ENCODE measurements at places on chromosomes 13 and 19.
A peak's percentile ranks its signal among the peaks of the same experiment; 100 is the strongest.

- peak; percentile 66 for DNase-seq
Observed at GRCh38 chr13:30158774-30159445, 148.4 kb downstream of the KATNAL1 start.

DNA sequence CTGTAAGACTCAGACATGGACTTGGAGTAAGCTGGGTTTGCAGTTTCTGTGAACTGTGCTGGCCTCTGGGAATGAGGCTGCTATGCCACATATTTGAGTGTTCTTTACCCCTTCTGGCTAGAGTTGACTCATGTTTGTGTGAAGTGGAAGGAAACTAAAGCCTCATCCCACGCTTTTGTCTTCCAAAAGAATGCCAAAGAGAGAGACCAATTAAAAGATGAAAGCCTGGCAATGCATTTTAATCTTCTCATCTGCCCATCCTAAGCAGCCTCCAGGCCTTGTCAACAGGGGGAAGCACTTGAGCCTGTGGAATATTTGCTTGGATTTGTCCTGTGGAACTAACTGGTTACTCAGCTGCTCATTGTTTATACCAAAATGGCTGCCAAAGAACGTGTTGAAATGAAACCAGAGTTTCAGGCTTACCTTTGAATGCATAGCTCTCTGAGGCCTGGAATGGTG, 49.1 kb downstream of the LMO7 start:
- peak; percentile 41 for DNase-seq

DNA sequence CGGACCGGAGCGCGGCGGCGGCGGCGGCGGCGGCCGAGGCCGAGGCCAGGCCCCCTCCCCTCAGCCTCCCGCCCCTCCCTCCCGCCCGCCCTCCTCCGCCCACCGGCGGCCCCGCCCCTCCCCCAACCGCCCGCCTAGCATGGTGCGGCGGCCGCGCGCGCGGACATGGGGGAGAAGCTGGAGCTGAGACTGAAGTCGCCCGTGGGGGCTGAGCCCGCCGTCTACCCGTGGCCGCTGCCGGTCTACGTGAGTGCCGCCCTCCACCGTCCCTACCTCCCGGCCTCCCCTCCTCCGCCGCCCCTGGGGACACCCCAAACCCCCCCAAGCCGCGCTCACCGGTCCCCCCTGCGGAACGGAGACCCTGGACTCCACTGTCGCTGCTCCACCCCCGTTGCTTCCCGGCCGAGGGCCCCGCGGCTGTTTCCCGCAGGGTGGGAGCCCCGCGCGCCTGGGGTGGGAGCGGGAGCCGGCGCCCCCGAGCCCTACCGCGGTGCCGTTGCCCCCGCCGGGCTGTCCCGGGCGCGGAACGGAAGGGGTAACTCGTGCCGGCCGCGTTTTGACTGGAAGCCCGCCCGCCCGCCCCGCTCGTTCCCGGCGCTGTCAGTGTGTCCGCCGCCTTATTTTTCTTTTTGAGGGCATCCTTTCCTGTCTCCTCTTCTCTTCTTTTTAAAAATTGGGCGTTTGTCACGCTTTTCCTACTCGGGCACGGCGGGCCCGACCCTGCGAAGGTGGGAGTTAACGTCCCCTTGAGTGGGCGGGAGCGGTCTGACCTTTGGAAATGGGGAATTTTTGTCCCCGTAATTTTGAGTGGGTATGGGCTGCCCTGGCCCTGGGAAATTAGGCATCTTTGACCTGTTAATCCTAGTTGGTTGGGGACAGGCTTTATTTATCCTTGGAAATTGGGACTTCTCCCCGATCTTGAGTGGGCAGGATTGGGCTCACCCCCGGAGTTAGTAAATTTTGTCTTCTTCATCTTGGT, 576 bp downstream of the DOT1L start:
- DNase-seq = no peak

- DNase-seq = peak; percentile 15
Observed at GRCh38 chr13:50130123-50130946, 115.1 kb downstream of the KCNRG start.

GRCh38 chr19:33194532-33194885, 379 bp downstream of the LRP3 start:
- DNase-seq = no peak

- no peak for DNase-seq
Observed at GRCh38 chr13:73146707-73147106, 87.9 kb downstream of the KLF5 start.

DNA sequence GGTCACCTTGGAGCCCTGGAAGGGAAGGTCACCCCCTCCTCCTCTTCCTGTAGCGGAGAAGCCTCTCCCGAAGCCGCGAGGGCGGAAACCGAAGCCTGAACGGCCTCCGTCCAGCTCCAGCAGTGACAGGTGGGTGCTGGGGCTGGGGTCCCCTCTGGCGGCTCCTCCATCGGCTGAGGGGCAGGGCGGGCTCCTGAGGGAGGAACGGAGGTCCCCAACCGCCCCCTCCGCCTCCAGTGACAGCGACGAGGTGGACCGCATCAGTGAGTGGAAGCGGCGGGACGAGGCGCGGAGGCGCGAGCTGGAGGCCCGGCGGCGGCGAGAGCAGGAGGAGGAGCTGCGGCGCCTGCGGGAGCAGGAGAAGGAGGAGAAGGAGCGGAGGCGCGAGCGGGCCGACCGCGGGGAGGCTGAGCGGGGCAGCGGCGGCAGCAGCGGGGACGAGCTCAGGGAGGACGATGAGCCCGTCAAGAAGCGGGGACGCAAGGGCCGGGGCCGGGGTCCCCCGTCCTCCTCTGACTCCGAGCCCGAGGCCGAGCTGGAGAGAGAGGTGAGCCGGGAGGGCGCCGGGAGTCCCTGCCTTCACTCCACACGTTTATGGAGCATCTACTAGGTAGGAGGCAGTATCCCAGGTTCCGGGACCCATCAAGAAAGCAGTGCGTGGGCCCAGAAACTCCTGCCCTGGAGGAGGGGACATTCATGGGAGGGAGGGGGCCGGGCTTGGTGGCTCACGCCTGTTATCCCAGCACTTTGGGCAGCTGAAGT, 22.0 kb downstream of the HDGFL2 start:
- no peak for DNase-seq

DNA sequence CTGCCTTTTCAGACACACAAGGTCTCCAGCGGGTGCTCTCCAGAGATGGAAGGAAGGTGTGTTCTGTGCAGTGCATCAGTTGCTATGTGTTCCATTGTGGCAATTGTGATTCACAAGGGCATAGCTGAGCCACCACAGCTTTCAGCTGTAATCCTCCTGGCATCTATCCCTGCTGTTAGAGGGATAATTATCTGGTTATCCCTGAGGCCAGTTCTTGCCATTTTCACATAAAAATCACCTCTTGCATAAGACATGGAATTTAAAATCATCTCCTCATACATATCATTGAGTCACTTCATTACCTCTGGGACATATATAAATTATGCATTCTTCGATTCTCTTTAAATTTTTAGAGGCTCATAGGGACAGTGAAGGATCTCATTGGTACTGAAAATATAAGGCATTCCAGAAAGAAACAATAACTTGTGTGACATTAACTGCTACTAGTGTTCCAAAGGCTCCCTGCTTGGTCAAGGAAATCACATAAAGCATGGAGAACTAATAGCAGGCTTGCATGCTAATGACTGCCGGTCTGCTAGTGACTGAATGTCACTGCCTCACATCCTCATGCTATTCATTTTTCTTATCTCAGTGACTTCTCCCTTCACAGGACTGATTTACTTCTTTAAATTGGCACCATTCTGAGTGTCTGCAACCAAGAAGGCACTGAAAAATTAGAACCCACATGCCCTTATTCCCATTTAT, 214.0 kb downstream of the ENOX1 start:
- DNase-seq = no peak

GRCh38 chr19:19459707-19460251, 54.3 kb downstream of the GATAD2A start:
- DNase-seq = peak; percentile 89

- DNase-seq = no peak
Observed at GRCh38 chr19:39436350-39436716, 584 bp upstream of the RPS16 start.

DNA sequence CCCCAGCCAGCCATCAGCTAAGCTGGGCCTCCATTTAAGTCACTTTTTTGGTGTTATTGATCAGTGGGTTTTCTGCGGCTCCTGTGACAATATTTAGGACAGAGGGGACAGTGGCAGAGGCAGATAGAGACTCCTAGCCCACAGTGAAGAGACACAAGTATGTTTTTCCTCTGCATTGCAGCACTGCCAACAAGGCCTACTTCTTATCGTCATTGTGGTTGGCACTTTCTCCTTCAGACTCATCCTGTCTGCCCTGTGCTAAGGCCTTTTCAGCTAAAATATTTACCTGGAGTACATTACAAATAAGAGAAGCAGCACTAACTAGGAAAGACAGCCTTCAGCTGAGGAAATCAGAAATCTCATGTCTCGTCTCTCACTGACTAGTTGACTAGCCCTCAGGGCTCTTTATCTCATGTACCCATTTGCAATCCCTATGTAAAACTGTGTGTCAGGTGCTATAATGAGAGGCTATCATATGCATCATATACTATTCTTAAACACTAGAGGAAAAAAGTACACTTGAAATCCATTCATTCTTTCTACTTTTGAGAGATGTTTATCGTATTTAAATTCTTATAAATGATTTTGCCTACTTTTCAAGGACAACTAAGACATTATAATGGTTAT, 62.2 kb downstream of the ZAR1L start:
- no peak for DNase-seq

DNA sequence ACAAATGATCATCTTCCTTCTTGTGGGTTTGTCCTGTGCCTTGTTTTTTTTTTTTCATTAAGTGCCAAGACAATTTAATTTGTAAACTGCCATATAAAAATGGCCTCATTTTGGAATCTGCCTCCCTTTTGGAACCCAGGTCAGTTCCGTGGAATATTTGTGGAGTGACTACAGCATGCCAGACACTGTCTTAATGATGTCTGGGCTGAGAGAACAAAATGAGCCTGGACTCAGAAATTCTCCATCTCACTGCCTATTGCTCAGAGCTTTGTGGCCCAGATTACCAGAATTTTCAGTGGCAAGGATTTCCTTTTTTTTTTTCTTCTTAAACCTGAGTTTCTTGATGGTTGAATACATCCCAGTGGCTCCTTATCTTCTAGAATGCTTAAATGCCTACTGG, 340.6 kb downstream of the ENOX1 start:
- DNase-seq = no peak

DNA sequence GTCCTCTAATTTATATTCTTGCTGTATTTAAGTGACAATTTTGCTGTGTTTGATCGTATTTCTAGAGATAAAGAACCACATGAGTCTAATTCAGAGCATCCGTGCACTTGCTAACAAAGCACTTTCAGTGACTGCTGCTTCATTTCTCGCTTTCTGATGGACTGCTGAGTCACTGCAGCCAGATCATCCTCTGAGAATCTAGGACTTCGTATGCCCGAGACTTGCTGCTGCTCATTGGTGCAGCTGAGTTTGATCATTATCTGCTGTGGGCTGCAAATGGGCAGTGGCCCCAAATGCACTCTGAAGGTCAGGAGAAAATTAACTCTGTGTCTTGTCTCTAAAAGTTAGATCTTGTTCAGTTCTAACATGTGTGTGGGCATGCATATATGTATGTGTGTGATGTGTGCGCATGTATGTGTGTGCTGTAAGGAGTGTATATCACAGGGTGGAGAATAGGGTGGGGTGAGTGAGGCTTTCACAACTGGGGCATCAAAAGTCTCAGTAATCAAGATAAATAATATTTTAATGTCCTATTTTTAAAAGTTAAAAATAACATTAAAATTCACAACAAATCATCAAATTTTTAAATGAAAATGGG, 342.6 kb downstream of the MTUS2 start:
- DNase-seq = peak; percentile 40

DNA sequence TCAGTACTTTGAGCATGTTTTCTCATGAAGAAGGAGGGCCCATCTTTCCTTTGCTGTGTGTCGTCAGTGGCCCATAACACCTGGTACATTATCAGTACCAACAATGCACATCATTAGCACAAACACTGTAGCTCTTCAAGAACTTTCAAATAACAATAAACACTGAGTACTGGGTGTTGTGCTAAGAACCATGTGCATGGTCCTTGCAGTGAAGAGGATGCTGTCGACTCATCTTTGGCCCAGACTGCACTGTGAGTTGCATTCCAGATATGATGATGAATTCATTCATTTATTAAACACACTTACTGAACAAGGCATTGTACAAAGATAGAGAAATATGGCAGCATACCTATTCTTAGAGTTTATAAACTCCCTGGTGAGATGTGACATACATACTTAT, 55.8 kb downstream of the FLT3 start:
- no peak for DNase-seq

DNA sequence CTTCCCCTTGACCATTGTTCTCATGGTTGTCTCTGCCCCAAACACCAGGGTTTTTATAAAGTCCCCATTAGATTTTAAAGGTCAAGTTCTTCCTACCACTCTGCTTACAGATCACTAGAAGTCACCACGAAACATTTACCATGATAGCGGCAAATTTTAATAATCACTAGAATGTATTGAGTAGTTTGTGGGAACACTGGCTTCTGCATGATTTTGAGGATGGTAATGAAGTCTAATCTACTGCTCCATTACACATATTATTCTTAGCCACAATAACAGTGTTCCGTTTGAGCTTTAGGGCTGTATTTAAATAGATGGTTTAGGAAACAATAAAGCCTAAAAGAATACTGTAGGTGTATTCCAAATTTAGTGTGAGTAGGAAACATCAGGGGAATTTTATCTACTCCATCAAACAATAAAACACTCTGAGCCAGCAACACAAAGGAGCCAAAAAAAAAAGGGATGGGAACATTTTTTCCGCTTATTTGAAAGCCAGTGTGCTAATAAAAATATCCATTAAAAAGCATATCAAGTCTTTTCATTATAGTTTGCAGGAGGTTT, 49.7 kb downstream of the KLF12 start:
- DNase-seq = no peak

GRCh38 chr19:589693-590395, at the start of gene HCN2:
HCN2 (plus strand) TSS chr19:589881; CDS start chr19:589946, 65 bp downstream.
- DNase-seq = no peak

- DNase-seq = peak; percentile 12
Observed at GRCh38 chr19:49498475-49498874, 2.2 kb downstream of the RPS11 start.

DNA sequence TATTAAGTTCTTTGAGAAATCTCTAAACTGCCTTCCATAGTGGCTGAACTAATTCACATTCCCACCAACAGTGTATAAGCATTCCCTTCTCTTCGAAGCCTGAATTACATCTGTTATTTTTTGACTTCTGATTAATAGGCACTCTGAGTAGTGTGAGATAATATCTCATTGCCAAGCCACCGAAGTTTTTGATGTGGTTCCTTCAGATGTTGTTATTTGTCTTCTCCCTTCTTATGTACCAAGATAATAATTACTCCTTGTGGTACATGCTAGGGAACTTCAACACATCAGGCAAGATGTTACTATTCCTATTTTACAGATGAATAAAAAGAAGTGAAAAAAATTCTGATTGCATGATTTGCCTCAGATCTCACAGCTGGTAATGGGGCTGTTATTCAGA, 70.9 kb downstream of the KCTD12 start:
- no peak for DNase-seq

- DNase-seq = no peak
Observed at GRCh38 chr13:73851104-73851503, 283.1 kb downstream of the KLF12 start.

DNA sequence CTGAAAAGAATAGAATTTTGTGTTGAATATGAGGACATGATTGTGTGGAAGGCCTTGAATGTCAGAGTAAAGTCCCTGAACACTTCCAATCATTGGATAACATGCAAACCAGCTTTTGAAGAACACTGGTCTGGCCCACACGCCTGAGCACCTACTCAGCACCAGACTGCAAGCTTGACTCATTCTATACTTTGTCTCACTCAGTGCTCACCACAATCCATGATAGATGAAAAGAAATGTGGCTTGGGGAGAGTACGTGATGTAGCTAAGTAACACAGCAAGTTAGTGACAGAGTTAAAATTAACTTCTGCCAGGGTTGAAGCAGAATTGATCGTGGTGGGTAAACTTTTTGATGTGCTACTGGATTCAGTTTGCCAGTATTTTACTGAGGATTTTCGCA, 12.0 kb downstream of the DLEU7 start:
- peak; percentile 41 for DNase-seq

GRCh38 chr13:46726347-46726746, 70.6 kb downstream of the ESD start:
- DNase-seq = peak; percentile 12

Data from activated CD4-positive, alpha-beta T cell treated with anti-CD3 and anti-CD28 coated beads, Interleukin-10, Interleukin-2, amounts not matched to agents 100 ng/mL and 50 ng/mL, durations not matched to agents 16 hours and 8 hours (primary cell).